ENCODE measurements at places on chromosomes 13 and 19.
A peak's percentile ranks its signal among the peaks of the same experiment; 100 is the strongest.

DNA sequence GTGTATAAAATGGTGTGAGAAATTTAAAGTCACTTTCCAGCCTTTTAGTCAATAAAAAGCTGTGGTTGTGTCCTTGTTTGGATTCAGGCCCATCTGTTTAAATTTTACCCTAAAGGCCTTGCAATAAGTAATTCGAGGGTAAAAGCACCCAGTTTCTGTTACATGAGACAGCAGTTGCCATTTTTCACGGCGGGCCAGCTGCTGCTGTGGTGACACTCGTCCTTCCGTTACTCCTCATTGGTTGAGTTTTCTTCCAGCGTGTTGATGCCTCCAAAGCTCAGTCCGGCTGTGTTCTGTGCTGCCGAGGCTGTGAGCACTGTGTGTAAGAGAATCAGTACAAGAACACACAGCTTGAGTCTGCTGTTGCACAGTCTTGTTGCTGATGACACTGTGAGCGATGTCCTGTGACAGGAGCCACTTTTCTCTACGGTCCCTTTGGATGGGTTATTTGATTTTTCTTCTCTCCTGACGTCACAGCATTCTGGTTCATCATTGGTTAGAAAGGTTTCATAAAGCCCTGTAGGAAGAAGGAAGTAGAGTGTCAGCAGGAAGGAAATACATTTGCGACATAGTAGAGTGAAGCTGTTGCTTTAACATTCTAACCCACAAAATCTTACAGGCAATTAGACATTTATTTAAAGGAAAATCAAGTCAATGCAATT is 602.5 kb upstream of the ARGLU1 start:
- no peak for DNase-seq

DNA sequence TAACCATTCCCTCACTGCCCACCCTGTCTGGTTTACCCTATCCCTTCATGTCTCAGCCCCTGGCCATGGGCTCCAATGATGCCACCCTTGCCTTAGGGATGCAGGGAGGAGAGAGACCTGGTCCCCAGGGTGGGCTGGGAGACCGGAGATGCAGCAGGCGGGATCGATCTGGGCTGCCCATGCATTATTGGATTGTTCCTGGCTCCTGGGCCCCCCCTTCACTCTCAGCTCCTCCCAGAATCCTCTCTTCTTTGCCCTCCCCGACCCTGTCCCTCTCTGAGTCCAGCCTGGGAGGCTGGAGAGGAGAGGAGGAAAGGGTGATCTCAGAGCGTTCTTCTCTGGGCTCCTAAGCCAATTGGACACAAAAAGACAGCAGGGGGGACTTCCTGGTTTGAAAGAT is 5.8 kb downstream of the KASH5 start:
- DNase-seq, result no peak

- DNase-seq, result peak; percentile 68
These were observed 102.2 kb downstream of the PIBF1 start for GRCh38 chr13:72884101-72884500.

- DNase-seq, result no peak
These were observed 175.1 kb downstream of the ITGBL1 start for GRCh38 chr13:101627556-101627943.

DNA sequence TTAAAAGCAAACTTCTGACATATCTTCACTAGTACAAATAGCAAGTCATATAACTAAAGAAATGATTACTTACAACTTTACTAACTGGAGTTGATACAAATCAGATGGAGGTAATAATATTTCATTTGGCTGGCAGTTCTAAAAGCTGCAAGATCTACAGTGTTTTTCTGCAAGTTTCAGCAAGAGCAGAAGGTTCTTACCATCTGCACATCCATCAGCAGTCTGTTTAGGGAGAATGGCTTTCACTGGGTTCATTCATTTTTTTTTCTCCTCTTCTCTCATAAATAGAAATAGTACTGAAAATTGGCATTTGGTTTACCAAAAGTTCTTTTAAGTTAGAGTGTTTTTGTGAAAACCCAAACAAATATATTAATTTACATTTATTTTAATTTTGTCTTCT is 3.1 kb upstream of the SHISA2 start:
- DNase-seq, result no peak

DNA sequence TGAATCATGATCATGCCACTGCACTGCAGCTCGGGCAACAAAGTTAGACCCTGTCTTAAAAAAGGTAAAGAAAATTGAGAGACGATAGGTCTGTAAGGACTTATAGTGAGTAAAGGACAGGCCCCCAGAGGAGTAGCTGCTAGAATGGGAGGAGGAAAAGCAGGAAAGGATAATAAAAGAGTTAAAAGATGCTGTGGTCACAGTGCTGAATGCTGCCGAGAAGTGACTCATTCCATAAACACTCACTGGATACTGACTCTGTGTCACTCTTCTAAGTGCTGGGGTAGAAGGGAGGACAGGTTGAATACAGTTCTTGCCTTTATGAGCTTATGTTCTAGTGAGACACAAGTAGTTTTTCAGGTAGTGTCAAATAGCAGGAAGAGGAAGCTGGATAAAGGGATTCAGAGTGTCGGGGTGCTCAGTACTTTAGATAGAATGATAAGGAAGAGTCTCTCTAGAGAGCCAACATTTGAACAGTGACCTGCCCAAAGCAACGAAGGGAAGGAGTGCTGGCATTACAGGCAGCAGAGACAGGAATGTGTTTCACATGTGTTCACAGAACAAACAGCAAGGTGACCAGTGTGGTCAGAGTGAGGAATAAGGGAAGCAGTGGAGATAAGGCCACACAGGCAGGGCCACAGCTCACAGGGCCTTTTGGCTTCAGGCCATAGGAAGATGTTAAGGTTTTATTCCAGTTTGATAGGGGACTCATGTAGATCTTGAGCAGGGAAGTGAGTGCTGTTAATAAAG is 1240.5 kb downstream of the UQCRFS1 start:
- peak; percentile 65 for DNase-seq

DNA sequence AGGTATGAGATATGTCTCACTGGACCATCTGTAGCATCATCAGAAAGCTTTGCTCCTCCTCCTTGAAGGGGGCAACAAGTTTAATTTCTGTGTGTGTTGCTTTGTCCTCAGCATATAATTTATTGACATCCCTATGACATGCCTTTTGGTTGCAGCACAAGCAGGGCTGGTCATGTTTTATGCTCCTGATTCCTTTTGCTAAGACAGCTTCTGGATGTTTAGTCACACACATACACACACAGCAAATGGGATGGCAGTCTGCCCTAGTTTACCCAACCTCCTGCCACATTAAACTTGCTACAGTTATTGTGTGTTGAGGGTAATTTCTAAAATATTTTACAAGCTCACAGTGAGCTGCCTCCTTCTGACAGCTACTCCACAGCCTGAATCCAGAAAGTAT is 217.9 kb upstream of the RXFP2 start:
- no peak for DNase-seq

- no peak for DNase-seq
These were observed 7.2 kb upstream of the ZNF841 start for GRCh38 chr19:52102782-52103181.

GRCh38 chr13:51707461-51707860 is 96.5 kb downstream of the DHRS12 start:
- DNase-seq, result no peak

GRCh38 chr13:112846411-112847115 is 122.5 kb upstream of the MCF2L start:
- DNase-seq, result no peak

- DNase-seq, result peak; percentile 12
These were observed 21.4 kb downstream of the KCTD4 start for GRCh38 chr13:45179428-45179827.

GRCh38 chr13:74287724-74288169 is 153.5 kb upstream of the KLF12 start:
- DNase-seq, result peak; percentile 20

DNA sequence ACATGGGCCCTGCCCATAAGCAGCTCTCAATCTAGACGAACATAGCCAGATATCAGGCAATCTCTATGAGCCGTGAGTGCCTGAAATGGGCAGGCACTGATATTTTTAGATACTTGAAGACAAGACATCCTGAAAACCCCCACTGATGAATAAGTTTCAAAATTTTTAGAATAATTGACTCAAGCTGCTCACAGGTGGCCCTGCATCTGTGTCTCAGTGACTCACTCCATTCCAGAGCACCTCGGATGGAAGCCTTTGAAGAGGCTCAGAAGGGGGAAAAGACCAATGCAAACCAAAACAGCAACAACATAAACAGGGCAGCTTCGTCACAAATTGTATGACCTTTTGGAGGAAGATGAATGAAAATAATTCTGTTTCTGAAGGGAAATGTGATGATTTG is 42.8 kb upstream of the SLC46A3 start:
- DNase-seq, result no peak

DNA sequence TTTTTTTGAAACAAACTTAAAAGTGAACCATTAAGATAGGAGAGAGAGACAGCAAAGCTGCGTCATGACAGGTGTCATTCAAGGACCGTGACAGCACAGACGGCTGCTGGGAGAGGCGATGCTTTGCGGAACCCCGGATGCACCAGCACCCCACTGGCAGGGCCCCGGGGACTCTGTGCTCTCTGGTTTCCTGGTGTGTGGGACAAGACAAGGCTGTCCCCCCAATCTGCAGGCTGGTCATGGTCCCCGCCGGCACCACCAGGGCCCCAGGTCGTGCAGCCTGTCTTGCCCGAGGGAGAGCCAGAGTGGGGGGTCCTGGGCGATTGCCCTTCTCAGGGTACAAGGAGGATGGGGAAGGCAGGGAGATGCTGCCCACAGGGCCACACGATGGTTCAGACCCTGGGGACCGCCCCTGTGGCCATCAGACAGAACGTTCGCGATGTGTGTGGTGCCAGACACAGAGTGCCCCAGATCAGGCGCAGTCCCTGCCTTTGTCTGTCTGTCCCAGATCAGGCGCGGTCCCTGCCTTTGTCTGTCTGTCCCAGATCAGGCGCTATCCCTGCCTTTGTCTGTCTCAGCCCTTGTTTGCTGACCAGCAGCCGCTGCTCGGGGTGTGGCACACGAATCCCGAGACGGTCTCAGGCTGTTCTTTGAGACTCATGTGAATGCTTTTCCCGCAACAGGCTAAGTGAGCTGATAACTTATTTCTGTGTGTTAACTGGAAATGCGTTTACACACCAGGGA is 36.1 kb downstream of the ADPRHL1 start:
- DNase-seq, result no peak

GRCh38 chr13:93248627-93249047 is 22.0 kb downstream of the GPC6 start:
- DNase-seq, result peak; percentile 19

- no peak for DNase-seq
These were observed 95.0 kb downstream of the RNF17 start for GRCh38 chr13:24858953-24859352.

- DNase-seq, result no peak
These were observed 72.6 kb upstream of the ARGLU1 start for GRCh38 chr13:106640515-106640914.

- no peak for DNase-seq
These were observed 66.6 kb upstream of the C1QTNF9B start for GRCh38 chr13:23963947-23964346.

GRCh38 chr13:92224825-92225224 is 826.4 kb downstream of the GPC5 start:
- peak; percentile 72 for DNase-seq

DNA sequence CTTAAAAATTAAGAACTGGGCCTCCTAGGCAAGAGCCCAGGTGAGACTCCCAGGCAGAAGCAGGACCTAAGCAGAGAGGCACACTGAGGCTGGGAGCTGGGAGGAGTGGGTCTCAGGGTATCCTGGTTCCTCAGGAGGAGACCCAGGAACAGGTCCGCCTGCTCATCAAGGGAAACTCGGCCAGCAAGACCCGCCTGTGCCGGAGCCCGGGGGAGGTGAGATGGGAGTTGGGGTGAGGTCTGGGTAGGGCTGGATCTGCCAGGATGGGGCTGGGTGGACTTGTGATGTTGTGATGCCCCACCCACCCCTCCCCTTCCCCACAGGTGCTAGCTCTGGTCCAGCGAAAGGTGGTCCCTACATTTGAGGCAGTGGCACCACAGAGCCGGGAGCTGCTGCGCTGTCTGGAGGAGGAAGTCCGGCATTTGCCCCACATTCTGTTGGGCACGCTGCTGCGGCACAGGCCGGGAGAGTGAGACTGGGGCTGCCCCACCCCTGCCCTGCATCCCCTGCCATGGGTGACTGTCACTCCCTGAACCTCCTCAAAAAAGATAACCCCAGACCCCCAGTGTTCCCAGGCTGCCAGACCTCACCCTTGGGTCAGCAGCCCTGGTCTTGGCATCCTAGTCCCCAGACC is 6.9 kb downstream of the HAUS5 start:
- no peak for DNase-seq

DNA sequence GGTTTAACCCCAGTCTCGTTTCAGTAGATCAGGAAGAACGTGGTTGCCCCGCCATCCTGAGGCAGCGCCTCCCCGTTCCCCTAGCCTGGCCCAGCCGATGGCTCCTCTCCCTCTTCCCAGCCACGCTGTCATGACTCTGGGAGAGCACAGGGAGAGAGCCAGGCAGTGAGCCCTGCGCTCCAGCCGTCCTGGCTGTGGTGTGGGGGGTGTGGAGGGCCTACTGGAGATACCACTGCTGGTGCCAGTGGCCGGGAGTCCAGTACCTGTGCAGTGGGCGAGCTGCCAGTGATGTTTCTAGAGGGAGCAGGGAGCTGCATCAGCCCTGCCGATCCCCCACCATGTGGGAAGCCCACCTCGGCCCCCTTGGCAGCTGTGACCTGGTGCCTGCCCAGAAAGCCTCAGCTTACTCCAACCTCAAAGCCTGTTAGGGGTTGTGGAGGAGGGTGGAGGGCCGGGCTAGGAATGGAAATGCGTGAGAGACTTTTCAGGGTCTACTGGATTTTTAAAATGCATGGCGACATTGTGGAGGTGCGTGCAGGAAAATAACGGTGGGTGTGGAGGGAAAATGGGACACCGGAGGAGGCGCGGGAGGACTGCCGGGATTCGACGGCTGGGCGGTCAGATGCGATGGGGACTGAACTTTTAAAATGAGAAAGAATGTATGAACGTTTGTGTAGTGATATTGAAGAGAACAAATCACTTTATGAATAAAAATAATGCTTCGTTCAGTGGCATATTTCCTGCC is 4.9 kb downstream of the TEX29 start:
- DNase-seq, result no peak

DNA sequence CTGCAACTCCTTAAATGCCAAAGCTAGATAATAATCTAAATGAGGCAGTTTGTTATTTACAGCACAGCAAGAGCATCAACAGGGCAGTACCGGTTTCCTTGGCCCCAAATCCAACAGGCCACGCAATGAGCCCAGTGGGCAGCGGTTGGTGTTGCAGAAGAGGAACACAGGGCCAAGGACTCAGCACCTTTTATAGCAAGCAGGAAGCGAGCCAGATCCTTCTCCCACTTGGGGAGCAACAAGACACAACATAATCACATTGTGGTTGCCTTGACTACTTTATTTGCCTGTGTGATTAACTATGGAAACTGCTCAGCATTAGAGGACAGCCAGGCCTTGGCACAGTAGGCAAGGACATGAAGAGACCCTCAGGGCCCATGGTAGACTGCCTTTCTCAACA is 67.1 kb upstream of the HTR2A start:
- no peak for DNase-seq

- peak; percentile 95 for DNase-seq
These were observed 420 bp downstream of the ECH1 start for GRCh38 chr19:38831142-38831605.

All from NCI-H226 (cell line).